ENCODE measurements at places on chromosomes 16 and 17. TPM values are rescaled to one million over a fixed set of nuclear protein-coding genes. Genes with fewer than 3 reads are reported as not detected.

- peak; percentile 93 for DNase-seq
These were observed 92.2 kb upstream of the CIBAR2 start for GRCh38 chr16:85204242-85205010.

GRCh38 chr16:65061935-65062518, 59.8 kb downstream of the CDH11 start:
- peak; percentile 49 for DNase-seq

PLA2G10 gene
- polyA plus RNA-seq, result not detected

GRCh38 chr17:79573196-79573896, 37.5 kb downstream of the RBFOX3 start:
- DNase-seq, result no peak

- no peak for DNase-seq
These were observed 1.2 kb downstream of the FADS6 start for GRCh38 chr17:74892013-74892841.

GRCh38 chr16:30621765-30622164, 11.6 kb upstream of the ZNF689 start:
- DNase-seq, result peak; percentile 7

NOG gene
- 13.1 TPM for polyA plus RNA-seq

DNA sequence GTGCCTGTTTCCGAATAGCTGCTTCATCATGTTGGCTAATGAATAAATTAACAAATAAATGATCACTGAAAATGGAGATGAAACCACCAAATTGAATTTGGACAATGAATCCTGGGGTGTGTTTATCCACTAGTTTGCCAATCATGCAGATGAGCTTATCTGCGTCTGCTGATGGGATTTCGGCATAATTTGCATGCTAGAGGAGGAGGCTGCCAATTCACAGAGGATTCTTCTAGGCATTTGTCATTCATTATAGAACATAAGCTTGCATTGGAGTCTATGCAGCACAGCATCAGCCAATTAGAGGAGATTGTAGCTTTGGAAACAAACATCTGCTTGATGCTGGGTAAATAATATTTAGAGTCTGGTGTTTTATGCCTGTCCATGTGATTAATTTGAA, 123.1 kb downstream of the NPIPB5 start:
- DNase-seq, result no peak

DNA sequence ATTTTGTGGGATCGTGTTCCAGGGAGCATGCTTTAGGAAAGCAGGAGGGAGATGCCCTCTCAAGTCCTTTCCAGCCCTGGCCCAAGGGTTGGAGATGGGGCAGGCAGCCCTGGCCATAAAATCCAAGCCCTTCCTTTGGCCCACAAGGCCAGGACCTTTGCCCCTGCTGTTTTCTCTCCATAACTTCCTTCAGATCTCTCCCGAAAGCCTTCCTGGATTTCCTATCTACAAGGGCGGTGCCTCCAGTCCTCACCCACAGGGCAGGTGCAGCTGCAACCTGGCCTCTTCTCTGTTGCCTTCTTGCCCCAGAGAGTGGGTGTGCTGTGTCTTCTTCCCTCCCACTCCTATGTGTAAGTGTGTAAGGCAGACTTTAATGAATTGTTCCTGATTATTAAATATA, 8.5 kb upstream of the PDP2 start:
- no peak for DNase-seq

DNA sequence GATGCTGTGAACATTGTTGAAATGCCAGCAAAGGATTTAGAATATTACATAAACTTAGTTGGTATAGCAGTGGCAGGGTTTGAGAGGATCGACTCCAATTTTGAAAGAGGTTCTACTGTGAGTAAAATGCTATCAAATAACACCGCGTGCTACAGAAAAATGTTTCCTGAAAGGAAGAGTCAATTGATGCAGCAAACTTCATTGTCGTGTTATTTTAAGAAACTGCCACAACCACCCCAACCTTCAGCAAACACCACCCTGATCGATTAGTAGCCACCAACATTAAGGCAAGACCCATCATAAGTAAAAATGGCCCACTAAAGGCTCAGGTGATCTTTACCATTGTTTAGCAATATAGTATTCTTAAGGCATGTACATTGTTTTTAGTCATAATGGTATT, 27.3 kb downstream of the HLF start:
- DNase-seq, result no peak

CDH8 gene
- polyA plus RNA-seq, result not detected

DNA sequence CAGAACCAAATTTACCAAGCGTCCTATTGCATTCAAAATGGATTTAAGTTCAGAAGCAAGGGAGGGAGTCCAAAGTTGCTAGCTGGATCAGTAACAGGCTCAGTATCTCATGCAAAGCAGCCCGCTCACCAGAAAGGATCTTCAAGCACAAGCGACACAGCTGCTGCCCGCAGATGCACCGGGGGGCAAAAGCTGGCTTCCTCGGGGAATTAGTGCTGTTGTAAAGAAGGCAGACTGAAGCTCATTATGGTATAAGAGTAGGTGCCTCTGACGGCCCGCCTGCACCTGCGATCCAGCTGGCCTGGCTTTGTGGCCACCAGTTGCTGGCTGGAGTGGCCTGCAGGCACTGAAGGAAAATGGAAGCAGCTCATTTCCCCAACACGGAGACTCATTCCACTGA, 128.4 kb upstream of the RCVRN start:
- no peak for DNase-seq

DNA sequence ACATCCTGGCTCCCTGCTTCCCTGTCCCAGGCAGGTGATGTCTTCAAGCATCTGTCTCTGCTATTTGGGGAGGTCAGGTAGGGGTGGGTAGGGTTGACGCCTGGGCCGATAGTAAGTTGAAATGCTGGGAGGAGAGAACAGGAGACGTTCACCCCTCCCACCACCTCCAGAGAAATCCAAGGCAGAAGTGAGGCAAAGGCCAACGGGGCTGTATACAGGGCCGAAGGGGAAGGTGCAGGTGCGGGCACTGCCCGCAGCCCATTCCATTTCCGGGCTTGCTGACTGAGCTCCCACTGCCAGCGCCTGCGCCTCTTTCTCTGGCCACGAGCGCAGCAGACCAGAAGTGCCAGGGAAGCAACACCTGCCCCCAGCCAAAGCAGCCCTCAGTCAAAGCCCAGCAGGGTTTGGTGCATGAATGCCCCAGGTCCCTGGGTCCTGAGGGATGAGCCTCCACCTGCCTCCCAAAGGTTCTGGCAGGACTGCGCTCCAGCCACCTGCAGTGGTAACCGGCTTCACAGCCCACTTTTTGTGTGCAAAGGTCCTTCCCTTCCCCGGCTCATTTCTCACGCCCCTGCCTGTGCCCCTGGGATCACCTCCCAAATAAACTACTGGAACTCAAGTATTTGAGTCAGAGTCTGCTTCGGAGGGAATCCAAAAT, 127.6 kb upstream of the TNRC6C start:
- no peak for DNase-seq

CD19 gene
- polyA plus RNA-seq, result not detected

DNA sequence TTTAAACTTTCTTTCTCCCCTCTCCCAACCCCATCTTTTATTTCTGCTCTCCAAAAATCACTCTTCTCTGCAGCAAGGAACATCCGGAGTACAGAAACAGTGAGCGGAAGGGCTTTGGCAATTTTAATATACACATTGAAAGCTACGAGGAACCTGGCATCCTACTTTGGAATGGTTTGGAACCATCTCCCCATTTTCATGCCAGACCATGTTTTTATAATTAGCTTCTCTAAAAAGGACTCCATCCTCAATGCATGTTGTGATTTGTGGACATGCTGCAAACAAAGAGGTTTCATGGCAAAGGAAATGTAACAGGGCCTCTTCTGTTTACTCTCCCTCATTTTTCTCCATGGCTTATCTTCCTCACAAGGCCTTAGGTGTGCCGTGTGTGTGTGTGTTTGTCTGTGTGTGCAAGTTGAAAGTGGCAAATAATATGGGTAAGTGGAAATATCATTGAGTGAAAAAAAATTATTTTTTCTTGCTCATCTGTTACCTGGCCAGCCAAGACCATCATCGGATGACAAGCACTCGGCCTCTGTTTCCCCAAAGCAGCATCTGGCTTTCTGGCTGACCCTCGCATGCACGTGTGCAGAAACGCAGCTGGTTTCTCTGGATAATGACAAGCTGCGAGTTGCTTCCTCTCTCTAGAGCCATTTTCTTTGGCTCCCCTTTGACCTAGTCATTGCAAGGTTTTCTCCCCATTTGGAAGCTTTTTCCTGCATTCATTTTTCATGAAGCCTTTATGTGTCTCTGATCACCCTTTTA, 585.0 kb downstream of the TMEM114 start:
- no peak for DNase-seq

GRCh38 chr16:68875871-68876270, 32.5 kb downstream of the TANGO6 start:
- DNase-seq, result no peak

GRCh38 chr16:50071075-50071671, 5.4 kb downstream of the HEATR3 start:
- no peak for DNase-seq

GRCh38 chr16:53433930-53434376, 318 bp upstream of the RBL2 start:
- DNase-seq, result peak; percentile 3

- no peak for DNase-seq
These were observed 41.6 kb upstream of the METRNL start for GRCh38 chr17:83037874-83038165.

DNA sequence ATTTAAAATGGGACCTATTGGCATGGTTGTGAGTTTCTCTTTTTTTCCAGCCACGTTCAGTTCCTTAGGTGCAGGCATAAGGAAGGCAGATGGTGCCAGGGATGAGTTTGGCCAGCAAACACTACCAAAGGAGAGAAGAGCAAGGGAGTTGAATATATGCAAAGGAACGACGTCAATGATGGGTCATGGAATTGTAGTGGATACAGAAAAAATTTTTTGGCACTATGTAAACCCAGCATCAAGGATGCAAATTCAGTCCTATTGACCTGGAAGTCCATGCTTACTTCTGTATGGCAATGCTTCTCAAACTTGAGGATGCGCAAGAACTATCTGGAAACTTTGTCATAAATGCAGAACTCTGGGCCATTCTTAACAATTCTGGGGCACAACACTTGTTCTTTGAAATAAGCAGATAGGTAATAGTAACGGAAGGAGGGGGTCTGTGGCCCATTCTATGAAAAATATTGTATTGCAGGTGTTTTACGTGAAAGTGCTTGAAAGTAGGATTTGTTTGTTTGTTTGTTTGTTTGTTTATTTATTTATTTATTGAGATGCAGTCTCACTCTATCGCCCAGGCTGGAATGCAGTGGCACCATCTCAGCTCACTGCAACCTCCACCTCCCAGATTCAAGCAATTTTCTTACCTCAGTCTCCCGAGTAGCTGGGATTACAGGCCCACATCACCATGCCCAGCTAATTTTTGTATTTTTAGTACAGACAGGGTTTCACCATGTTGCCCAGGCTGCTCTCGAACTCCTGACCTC, 18.0 kb downstream of the APOH start:
- no peak for DNase-seq

- DNase-seq, result no peak
These were observed 4.1 kb downstream of the PDF start for GRCh38 chr16:69326172-69326873.

- DNase-seq, result no peak
These were observed 154.5 kb downstream of the BCAS3 start for GRCh38 chr17:60832151-60832585.

- no peak for DNase-seq
These were observed 8.6 kb downstream of the CES4A start for GRCh38 chr16:66996983-66997358.
